NCI-H1436 treated with DMSO at 0.1 percent for 48 hours (cell line): ENCODE measurements at places on chromosomes 7 and 10.

GRCh38 chr7:144379776-144380384, 23.6 kb downstream of the NOBOX start:
- DNase-seq = no peak

GRCh38 chr10:99945263-99945662, 64.5 kb downstream of the DNMBP start:
- DNase-seq = no peak

DNA sequence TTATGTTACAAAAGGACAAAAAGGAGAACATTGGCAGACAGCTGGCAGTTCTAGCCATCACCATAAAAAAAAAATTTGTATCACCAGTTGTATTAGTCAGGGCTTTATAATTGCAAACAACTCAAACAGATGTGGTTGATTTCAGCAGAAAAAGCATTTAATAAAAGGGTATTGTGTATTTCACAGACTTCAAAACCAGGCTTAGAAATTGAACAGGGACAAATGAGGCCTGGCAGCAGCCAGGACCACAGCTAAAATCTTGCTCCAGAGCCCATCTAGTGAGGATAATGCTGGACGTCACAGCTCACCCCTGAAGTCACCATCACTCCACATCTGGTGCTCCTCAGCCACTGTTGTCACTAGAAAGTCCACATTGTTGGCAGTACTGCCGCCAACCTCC, 52.9 kb upstream of the CALD1 start:
- no peak for DNase-seq

- no peak for DNase-seq
These were observed 24.2 kb downstream of the ARL5B start for GRCh38 chr10:18683427-18683826.

DNA sequence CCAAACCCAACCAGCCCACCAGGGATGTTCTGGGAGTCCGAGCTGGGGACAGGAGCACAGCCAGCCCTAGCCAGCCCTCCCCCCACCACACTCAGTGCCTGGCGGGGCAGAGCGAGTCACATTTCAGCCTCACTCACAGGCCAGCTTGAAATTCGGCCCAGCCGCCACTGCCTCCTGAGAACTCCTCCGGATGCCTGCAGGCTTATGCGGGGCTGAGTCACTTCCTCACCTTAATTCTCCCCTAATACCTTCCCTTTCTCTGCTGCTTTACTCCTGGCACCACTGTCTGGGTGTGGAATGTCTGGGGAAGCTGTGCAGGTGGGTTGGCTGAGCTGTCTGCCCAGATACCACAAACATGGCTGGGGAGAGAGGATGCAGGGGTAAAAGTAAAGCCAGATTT, 22.6 kb upstream of the DLG5 start:
- DNase-seq = no peak

DNA sequence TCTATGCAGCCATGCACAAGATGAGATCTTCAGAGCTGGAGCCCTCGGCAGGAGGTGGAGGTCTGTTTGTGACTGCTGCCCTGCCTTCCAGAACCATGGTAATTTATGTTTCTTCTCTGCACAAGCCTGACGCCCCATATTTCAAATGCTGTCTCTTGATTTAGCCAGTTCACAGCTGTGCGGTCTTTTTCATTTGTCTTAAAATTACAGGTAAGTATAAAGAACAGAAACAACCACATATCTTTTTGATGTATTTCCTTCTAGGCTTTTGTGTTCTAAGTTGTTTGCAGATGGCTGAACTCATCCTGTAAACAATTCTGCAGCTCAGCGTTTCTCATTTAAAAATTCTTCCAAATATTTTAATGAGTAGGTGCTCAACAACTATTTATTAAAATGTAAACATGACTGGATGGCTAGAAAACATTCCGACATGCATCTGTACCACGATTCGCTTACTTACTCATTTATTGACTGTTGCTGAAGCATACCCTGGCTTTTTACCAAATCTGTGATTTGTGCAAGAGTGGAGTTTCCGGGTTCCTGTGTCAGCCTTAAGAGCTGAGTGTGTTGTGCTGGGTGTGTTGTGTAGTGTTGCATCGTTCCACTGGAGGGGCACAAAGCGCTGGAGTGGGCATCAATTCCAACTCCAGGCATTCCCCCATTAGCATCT, 58.9 kb downstream of the PIP4K2A start:
- DNase-seq = no peak

DNA sequence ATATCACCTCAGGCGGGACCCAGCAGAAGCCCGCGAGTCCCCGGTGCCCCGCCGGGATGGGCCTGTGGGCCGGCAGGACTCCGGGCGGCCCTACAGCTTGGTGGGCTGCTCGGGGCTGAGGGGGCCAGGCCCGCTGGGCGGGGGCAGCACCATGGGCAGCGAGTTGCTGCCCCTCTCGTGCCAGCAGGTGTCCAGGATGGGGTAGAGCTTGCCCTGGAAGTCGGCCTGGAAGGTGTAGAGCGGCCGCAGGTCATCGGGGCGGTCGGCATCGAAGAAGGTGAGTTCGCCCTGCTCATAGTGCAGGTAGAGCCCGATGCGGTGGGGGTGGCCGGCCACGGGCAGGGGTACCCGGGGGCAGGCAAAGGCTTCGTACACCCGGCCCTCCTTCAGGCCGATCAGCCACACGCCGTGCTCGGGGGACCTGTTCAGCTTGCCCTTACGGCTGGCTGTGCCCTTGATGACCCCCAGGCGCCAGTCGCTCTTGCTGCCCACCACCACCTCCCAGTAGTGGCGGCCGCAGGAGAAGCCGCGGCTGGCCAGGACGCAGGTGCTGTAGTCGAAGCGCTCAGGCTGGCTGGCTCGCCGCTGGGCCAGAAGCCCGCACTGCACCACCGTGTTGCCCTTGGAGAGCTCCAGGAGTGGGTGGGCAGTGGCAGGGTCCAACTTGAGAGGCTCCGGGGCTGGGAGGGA, 4.3 kb upstream of the NSUN5 start:
- no peak for DNase-seq

DNA sequence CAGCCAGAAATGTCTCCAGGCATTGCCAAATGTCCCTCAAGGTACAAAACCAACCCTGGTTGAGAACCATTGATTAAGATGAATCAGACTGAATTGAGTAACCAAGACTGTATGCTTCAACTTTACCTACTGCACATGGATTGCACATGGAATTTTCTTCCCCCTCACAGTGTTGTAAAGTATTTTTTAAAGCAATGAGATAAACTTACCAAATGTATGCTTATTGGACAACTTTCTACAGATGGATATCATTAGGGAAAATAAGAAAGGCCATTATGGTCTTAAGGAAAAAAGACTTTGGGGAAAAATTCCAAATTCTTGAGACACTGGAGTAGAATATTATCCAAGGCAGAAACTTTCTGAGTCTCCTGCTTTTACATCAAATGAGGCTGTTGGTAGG, 20.9 kb upstream of the MTPN start:
- no peak for DNase-seq

- no peak for DNase-seq
These were observed 58.2 kb downstream of the BPGM start for GRCh38 chr7:134704827-134705226.

GRCh38 chr7:128203710-128204214, 37.3 kb upstream of the LEP start:
- DNase-seq = no peak

DNA sequence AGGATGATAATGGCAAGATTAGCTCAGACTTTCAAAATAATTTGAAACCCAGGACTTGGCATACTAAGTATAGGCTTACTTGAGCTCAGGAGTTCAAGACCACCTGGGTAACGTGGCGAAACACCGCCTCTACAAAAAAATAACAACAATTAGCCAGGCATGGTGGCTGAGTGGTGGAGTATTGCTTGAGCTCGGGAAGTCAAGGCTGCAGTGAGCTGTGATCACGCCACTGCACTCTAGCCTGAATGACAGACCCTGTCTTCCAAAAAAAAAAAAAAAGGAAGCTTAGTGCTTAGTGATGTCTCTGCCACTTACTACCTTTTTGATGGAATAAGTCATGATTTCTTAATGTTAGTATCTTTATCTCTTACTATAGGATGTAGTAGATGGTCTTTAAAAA, 25.5 kb downstream of the RABGEF1 start:
- DNase-seq = no peak

DNA sequence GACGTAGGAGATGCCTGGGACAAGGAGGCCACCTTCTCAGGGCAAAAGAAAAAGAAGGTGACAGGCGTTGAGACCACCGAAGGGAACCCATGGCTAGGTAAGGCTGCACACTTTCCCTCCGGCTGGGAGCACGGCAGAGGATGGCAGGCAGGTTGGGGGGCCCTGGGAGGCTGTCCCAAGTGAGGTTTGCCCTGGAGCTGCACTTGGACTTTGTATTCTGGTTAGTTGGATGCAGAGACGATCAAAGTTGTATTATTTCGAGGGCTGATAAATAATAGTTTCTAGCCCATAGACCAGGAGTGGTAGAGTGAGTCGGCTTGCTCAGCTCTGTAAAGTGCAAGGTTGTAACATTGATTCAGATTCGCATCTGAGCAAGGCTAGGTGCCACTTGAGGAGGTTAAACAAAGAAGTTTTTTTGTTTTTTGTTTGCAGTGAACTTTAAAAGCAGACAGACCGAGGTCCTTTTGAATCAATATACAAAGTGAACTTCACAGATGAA, 608 bp downstream of the ENTPD7 start:
- DNase-seq = no peak

GRCh38 chr10:106183041-106183440, 981.5 kb downstream of the SORCS1 start:
- no peak for DNase-seq

- DNase-seq = no peak
These were observed 48.5 kb downstream of the CALD1 start for GRCh38 chr7:134827889-134828288.

DNA sequence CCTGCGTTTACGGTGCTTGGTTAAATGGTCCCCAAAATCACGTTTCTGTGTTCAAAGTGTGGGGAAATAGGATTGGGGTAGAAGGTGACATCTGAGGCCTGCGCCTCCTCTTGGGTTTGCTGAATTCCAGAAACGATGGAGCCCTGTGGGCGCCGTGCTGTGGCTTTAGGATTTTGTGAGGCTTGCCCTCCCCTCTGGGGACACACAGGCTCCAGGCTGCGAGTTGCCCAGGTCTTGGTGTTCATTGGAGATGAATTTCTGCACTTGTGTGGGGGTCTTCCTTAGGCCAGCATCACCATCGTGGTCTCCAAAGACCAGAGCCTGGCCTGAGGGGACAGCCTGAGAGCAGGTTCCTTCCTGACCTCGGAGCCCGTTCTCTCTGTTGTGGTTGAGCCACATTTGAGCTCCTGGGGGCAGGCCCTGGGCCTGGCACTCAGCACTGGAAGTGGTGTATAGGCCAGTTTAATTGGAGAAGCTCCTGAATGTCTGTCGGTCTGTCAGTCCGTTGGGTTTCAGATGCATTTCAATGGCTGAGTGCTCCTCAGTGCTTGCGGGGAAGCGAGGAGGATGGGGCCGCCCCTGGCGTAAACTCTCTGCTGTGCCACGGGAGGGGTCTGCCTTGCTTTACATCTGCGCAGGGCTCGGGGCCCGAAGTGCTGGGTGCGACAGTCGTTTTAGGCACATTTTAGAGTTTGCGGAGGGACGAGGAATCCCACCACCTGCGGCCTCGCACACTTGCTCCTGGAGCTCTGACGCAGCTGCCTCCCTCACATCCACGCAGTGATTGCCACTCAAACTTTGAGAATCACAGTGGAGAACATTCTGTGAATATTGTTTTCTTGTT, 71.7 kb downstream of the DNAJB6 start:
- no peak for DNase-seq

DNA sequence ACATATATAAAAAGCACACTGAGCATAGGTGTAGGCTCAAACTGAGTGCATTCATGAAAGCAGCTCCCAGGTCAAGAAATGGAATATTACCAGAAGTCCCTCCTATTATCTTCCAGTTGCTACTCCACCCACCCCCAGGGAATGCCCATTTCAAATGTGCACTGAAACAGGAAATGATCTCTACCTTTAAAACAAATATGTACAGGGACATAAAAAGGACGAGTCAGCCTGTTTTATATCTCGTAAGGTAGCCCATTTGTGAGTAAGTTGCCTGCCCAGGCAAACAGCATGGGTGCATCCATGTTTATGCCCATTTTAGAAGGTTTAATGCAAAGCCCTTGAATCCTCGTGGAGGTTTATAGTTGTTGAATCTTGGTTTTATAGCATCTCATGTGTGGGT, 10.4 kb downstream of the FFAR4 start:
- DNase-seq = no peak

DNA sequence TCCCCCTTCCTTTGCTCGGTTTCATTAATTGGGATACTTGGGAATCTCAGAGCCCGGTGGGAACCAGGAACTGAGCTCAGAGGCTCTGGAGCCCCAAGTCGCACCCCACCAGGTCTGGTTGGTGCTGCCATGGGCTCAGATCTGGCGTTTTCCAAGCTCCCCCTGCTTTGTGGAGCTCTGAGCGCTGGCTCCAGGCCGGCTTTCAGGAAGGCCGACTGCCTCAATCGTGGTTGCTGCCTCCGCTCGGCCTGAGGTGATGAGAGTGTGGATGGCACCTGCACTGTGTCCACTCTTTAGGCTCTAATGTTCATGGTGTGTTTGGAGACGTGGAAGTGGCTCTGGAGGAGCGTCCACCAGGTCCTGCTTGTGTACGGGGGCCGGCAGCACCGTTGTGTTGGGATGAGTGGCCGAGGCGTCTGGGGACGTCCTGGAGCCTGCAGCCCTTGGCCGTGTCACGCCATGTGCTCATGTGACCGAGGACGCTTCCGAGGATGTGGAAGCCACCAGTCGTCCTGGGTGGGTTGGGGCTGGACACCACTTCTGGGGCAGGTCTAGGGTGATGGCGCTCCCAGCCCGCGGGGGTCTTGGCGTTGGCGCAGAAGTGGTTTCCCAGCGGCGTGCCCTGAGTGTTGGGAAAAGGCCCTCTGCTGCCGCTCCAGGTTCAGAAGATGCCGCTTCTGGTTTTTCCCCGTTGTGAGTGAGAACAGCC, 8.2 kb downstream of the INPP5A start:
- no peak for DNase-seq

DNA sequence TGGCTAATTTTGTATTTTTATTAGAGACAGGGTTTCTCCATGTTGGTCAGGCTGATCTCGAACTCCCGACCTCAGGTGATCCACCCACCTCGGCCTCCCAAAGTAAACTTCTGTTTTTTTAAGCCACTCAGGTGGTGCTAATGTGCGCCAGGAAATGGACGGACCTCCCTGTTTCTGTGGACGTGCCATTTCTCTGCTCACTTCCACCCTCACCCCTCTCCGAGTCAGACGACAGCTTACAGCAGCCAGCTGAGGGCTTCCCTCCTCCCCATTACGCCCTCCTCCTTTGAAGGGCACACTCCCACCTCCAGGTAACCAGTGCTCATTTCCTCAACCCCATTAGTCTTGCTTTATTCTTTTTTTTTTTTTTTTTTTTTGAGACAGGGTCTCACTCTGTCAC, 41.7 kb upstream of the EZH2 start:
- no peak for DNase-seq

- DNase-seq = no peak
These were observed 78.1 kb downstream of the USP6NL start for GRCh38 chr10:11533328-11533781.

- no peak for DNase-seq
These were observed 521.1 kb upstream of the POT1 start for GRCh38 chr7:125450749-125451148.
